ENCODE measurements at places on chromosomes 6 and 20. TPM values are rescaled to one million over a fixed set of nuclear protein-coding genes. Genes with fewer than 3 reads are reported as not detected.

Gene C20orf144
- not detected for total RNA-seq

DNA sequence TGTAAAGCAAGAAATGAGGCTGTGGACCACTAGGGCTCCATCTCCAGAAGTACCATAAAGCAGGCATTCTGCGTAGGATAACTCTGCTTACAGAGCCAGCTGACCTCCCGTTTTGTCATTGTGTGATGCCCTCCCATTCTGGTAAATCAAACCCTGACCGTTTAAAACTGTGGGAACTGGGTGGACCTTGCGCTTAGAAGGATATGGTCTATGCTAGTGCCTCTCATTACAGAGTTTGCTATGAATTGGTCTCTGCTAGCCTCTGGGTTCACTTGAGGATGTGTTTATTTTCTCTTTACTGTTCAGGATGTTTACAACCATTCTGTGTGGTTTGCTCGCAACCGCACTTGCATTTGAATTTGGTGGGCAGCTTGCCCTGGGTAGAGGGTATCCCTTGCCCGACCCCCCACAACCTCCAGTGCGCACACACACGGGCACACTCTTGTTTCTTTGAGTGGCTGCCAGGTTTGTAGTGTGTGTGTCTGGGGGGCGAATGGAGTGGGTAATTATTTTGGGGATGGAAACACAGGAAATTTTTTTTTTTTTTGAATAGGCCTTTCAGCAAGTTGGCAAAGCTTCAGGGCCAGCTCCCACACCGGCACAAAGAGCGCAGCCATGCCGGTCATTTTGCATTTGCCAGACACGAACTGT is 198.3 kb downstream of the JARID2 start:
- DNase-seq: no peak

- DNase-seq: no peak
These were observed 1272.1 kb downstream of the EPHA7 start for GRCh38 chr6:92147246-92147645.

Gene ZSCAN26
- total RNA-seq: 4.6 TPM

DNA sequence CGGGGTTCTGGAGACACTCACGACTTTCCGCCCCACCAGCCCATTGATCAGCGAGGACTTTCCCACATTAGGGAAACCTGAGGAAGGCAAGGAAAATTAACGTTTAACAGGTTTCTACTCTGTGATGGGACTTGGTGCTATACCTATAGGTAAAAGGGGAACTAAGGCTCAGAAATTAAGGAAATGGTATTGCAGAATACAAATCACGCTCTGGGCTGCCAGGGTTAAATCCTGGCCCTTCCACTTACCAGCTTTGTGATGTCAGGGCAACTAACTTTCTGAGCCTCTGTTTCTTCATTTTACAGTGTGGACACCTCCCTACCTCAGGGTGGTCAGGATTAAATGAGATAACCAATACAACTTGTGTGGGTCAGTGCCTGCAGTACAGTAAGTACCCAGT is 8.8 kb downstream of the GNL1 start:
- DNase-seq: no peak

Gene LPIN3
- total RNA-seq: 7.8 TPM

Gene INSM1
- 3.8 TPM for total RNA-seq

DNA sequence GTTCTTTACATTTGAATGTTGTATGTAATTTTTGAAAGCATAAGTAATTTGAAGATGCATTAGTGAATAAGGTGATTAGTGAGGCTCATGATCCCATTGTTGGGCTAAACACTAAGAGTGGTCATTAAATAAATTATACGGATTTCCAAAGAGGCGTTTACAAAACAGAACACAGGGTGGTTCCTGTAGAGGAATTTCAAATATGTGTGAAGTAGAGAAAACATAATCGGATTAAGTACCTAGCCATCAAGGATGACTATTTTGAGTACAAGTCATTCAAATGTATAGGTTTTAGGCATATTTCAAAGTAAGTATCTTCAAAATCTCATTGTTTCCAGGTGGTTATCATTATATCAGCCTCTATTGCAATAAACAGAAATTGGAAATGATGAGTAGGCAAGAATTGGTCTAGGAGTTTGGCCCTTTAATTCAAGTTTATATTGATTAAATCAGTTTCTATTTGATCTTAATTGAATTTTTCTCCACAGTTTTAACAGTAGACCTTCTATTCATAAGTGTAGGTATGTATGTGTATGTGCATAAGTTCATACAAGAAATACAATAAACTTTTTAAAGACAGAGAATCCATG is 94.8 kb downstream of the MYLK4 start:
- no peak for DNase-seq

DNA sequence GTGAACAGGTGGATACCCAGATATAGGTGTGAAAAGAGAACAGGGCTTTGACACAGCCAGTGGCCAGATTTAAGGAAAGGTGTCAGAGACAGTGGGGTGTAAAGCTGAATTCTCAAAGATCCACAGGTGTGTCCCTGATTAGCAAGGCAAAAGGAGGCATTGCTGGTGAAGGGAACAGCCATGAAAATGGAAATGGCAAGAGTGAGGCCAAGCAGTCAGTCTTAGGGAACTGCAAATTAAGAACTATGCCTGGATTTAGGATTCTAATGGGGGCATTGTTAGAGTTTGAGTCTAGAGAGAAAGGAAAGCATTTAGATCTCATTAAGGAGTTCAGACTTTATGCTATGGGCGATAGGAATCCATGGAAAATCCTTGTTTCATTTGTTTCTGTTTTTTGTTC is 789.2 kb downstream of the MAFB start:
- DNase-seq: no peak

Gene CALHM5
- 0.04 TPM for total RNA-seq

GRCh38 chr6:105179244-105180065 is at the start of gene POPDC3:
TSS of gene POPDC3 (minus strand) at chr6:105180014. CDS start at chr6:105161909, 18,105 bp downstream.
- peak; percentile 10 for DNase-seq

DNA sequence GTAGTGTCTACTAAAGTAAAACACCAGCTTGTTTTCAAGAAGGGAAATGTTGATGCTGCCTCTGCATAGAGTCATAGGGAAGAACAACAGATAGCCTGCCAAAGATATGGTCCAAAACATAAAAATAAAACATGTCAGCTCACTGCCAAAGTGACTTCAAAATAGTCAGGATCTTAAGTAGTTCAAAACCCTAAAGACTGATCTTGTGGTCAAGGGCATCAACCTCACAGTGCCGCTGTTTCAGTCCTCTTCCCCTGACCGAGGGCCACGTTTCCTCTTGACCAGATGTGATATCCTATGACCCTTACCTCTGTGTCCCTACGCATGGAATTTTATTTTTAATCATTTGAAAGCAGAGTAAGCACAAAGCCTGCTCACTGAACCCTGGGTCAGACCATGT is 104.2 kb upstream of the CNKSR3 start:
- no peak for DNase-seq

Gene APOM
- 1.1 TPM for total RNA-seq
